CD8-positive, alpha-beta memory T cell (primary cell): ENCODE measurements at places on chromosomes 7 and 10.

DNA sequence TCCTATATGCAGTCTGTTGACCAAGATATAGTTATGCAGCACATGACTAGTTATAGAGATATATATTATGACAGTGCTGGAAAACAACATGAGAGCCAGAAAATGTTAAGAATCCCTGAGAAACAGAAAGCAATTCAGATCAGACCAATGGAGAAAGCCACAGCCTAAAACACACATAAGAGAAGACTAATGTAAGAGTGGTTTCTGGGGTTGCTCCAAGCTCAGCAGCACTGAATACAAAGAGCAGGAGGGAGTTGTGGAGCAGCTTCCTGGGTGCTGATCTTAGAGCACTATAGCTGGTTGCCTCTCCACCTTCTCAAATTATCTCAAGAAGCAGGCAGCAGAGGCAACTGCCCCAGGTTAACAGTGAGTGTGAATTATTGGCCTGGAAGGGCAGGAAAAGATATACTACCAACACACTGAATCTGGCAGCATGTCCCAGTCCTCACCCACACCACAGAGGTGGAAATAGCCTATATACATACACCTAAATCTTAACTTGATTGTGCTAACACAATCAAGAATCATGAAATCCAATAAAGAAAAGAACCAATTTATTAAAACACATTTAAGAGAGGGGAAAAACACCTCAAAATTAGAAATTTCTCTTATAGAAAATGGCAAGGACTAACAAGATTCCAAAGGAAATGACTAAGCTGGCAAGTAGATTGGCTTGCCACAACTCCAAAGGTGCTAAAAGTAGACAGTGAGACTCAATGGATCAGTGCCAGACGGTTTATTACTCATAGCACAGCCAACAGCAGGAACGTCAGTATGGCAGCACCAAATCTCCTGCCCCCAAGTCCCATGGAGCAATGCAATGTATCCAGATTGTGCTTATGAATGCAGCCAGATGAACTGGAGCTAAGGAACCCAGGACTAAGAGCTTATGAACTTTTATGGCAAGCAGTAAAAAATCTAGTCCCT lies 5.1 kb downstream of the PTTG1IP2 start:
- DNase-seq = no peak

GRCh38 chr10:19577381-19577780 lies 238.9 kb upstream of the PLXDC2 start:
- DNase-seq = no peak

DNA sequence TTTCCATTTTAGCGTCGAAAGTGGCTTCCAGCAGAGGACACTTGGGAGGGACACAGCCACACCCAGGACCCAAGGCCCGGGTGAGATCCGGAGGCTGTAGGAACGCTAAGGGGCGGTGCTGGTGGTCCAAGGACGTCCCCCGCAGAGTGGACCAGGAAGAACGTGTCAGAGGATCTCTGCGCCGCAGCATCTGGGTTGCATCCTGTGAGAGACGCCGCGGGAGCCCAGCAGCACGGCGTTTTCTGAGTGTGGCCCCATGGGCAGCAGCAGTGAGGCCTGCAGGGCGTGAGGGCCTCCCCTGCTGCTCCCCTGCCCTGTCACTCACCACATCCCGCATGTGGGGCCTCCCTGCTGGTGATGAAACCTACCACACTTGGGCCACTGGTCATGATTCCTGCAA lies 40.5 kb upstream of the BNIP3 start:
- no peak for DNase-seq

DNA sequence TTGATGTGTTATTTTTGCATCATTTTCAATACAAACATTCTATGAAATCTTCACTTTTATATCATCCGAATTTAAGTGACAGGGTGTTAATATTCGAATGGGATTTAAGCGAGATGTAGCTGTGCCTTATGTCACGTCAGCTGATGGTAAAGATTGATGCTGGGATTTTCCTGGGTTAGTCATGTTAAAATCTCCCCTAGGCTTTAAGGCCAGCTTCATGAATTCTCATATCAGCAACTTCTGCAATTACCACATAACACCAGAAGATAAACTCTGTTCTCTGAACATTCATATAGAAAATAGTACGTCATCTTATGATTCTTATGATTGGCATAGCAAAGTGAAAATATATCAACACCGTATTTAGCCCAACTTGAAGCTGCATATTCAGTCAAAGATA lies 669.2 kb downstream of the PCDH15 start:
- DNase-seq = no peak

- no peak for DNase-seq
Measured at GRCh38 chr7:159007996-159008389, 136.7 kb downstream of the VIPR2 start.

DNA sequence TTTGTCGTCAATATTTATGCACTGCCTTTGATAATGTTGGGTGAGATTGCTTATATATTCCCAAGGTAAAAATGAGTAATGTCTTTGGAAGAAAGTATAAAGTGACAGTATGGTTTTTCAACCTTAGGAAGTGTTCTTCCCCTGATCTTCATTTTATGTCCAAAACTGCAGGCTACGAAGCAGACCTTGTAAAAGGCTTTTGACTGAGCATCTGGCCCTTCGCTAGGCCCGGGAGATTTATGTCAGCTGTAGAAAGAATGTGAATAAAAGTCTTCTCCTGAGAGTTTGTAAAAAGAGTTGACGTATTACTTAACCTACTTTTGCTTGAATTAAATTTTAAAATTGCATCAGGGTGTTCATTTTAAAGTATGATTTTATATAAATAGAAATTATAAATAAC lies 116.8 kb downstream of the CPED1 start:
- no peak for DNase-seq

DNA sequence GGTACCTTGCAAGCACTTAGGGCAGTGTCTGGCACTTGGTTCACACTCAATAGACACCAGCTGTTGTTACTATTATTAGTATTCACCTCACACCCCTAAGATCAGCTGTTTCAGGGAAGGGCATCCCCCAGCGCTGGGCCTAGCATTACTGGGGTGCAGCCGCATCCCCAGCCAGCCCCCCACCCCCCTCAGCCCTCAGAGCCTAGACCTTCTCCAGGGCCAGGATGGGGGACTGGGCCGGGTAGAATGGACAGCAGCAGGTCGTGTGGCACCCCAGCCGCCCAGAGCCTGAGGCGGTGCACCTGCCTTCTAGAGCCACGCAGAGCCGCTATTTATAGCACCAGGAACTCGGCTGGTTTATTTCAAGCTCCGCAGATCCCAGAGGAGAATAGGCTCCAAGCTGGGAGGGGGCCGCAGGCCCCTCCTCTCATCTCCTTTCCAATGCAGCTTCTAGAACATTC lies 60.5 kb downstream of the GTF2IRD1 start:
- DNase-seq = no peak

DNA sequence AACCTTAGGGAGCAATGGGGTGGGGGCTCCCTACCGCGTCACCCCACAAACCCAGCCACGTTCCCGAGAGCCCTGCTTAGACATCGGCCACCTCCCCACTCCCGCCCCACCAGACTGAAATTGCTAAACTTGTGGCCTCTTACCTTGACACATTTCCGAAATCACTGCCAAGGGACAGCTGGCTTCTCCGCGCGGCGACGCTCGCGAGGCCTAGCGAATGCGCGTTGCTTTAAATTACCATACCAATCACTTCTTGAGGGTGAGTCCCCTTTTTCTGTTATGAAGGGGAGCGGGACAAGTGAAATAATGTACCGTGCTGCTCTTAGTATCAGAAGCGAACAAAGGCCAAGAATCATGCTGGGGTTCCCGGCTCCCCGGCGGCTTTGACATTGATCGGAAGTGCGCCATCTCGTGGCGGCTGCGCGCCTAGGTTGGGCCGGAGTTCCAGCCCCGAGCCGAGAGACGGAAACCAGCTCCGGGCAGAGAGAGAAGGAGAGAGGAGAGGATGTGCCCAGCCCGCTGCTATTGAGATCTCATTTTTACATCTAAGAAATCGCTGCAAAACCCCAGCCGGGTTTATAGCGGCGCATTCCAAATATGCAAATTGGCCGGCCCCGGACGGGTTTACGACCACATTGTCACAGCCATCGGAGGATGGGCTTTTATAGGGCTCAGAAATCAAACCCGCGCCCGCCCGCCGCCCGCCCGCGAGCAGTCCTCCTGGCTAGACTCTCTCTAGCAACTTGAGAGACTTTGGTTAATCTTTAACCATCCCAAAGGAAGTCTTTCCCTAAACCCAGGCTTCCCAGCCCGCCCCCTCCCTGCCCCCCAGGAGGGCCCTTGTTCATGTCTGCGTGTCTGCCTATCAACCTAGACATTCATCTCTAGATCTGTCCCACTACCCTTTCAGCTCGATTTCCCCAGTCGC lies 5.3 kb downstream of the HOXA11 start:
- DNase-seq = peak; percentile 40

- DNase-seq = no peak
Measured at GRCh38 chr10:47139121-47139520, 160.9 kb upstream of the GDF10 start.
